ENCODE measurements at places on chromosomes 11 and 22. TPM values are rescaled to one million over a fixed set of nuclear protein-coding genes. Genes with fewer than 3 reads are reported as not detected.

PIK3IP1 gene
- 22.0 TPM for total RNA-seq

ARHGAP20 gene
- under 0.01 TPM for total RNA-seq

GLYAT gene
- not detected for total RNA-seq

PRRG4 gene
- total RNA-seq: 9.4 TPM

MS4A12 gene
- total RNA-seq: not detected

TPH1 gene
- 0.11 TPM for total RNA-seq

RIMBP3B gene
- 0.79 TPM for total RNA-seq

HPX gene
- total RNA-seq: 2.4 TPM
